ENCODE measurements at places on chromosomes 7 and 10.

DNA sequence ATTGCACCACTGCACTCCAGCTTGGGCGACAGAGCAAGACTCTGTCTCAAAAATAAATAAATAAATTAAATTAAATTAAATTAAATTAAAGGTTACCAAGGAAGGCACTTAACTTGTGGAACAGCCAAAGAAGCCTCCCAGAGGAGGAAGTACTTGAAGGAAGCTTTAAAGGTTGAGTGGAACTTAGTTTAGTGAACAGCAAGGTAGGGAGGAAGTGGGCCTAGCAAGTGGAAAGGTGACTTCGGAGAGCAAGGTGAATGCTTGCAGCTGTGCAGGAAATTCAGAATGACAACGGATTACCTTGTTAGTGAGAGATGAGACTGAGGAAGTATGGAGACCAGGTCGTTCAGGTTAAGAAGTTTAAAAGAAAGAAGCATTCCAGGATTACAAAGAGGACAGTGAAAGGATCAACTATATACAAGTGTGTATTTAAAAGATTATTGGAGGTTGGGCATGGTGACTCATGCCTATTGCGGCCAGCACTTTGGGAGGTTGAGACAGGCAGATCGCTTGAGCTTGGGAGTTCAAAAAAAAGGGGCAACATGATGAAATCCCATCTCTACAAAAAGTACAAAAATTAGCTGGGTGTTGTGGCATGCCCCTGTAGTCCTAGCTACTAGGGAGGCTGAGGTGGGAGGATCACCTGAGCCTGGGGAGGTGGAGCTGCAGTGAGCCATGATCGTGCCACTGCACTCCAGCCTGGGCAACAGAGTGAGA, 12.8 kb upstream of the RPEL1 start:
- DNase-seq, result no peak

GRCh38 chr10:104767745-104768144, 126.7 kb downstream of the SORCS3 start:
- no peak for DNase-seq

- no peak for DNase-seq
Measured at GRCh38 chr10:71984809-71985388, 20.7 kb downstream of the CHST3 start.

GRCh38 chr10:59807629-59808620, 54.7 kb upstream of the MRLN start:
- no peak for DNase-seq

DNA sequence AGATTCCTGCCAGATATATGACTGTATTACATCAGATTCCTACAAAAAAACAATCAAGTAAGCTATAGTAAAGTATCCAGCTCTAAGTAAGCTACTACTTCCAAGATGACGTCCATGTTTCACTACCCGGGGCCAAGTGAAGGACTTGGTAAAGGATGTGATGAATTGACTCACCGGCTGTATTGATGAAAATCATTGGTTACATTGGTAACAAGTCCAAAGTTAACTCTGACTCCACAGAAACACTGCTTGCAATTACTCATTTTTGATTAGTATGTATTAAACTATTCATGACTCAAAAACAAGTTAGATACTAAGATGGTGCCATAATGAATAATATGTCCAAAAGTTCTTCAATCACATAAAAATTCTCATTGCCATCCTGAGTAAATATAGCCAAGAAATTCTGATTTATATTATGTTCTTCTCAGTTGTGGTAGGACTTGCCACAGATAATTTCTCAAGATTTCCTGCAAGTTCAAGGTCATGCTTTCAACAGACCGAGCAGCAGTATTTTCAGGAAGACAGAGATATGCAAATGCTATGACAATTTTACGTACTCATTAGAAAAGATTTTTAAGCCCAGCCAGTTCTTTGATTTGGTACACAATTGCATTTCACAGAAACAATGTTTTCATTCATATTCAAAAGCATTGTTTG, 12.6 kb upstream of the DNAJC1 start:
- no peak for DNase-seq

DNA sequence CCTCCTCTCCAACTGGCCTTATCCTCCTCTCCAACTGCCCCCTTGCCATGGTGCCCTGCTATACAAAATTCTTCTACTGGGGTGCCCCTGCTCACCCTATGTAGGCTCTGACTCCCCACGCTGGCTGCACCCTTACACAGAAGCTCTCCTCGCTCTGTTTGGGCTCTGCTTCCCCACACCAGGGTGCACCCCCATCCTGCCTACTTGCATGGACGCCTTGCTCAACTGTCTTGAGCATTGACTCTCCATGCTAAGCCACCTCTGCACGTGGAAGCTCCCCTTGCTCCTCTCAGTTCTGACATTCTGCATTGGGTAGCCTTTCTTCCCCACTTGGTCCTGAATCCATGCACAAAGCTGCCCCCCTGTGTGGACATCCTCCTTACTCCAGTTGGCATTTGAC, 231.1 kb downstream of the GFRA1 start:
- DNase-seq, result no peak
